GM12878 (cell line): ENCODE measurements at places on chromosomes 6 and 20. TPM values are rescaled to one million over a fixed set of nuclear protein-coding genes. Genes with fewer than 3 reads are reported as not detected.

SAMD3 gene
- polyA plus RNA-seq, result not detected in 2 replicates

OR2B2 gene
- not detected in 2 replicates for polyA plus RNA-seq

SOBP gene
- polyA plus RNA-seq, result 0.45 and 0.84 TPM in 2 replicates

ISM1 gene
- polyA plus RNA-seq, result not detected in 2 replicates

AIF1 gene
- 133 and 146 TPM in 2 replicates for polyA plus RNA-seq

COL19A1 gene
- 4.3 and 6.0 TPM in 2 replicates for polyA plus RNA-seq

HLA-B gene
- polyA plus RNA-seq, result 3,599 and 3,656 TPM in 2 replicates

TRIM40 gene
- not detected in 2 replicates for polyA plus RNA-seq

BHLHE23 gene
- polyA plus RNA-seq, result not detected in 2 replicates

SMPDL3A gene
- polyA plus RNA-seq, result not detected in 2 replicates

IMPG1 gene
- polyA plus RNA-seq, result not detected in 2 replicates

NMBR gene
- polyA plus RNA-seq, result not detected in 2 replicates

OTOR gene
- polyA plus RNA-seq, result not detected in 2 replicates

VGLL2 gene
- not detected in 2 replicates for polyA plus RNA-seq
